IMR-90 (cell line): ENCODE measurements at places on chromosomes 1 and 21. TPM values are rescaled to one million over a fixed set of nuclear protein-coding genes. Genes with fewer than 3 reads are reported as not detected.
A peak's percentile ranks its signal among the peaks of the same experiment; 100 is the strongest.

Gene SH2D1B
- 0.18 TPM in 1 of 2 replicates, not detected in the other for total RNA-seq

Gene NECTIN4
- total RNA-seq: under 0.01 and 0.18 TPM in 2 replicates

Gene OR2T33
- total RNA-seq: not detected in 2 replicates

Gene FGGY
- 12.8 and 14.0 TPM in 2 replicates for total RNA-seq

Gene WDR47
- 17.4 and 23.3 TPM in 2 replicates for total RNA-seq

Gene A3GALT2
- total RNA-seq: not detected in 2 replicates

GRCh38 chr1:10862743-10863335, 66.4 kb upstream of the CASZ1 start:
- no peak for DNase-seq

GRCh38 chr1:41711581-41711980, 207.1 kb downstream of the HIVEP3 start:
- no peak for DNase-seq

DNA sequence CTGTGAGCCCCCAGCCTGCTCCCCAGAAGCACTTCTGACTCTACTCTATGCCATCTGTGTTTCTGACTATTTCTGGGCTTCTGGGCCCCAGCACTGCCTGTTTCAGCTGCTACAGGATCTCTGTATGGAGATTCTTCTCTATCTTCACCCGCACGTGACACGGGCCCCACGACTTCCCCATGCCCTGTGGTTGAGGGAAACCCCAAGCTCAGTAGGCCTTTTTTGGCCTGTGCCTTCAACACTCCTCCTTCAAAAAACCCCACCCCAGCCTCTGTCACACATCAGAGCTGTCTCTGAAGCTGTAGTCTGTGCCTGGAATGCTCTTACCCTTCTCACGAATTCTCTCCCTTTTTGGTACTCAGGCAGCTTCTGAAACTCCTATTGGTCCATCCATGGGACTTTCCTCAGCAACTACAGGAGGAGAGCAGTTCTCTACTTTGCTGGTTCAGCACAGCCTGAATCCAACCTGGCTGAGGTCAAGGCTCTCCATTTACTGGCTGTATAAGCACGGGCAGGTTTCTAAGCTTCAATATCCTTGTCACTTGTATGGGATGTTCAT, 2.0 kb upstream of the NID1 start:
- no peak for DNase-seq

GRCh38 chr1:34885405-34886247, 26.1 kb upstream of the SMIM12 start:
- DNase-seq: no peak

DNA sequence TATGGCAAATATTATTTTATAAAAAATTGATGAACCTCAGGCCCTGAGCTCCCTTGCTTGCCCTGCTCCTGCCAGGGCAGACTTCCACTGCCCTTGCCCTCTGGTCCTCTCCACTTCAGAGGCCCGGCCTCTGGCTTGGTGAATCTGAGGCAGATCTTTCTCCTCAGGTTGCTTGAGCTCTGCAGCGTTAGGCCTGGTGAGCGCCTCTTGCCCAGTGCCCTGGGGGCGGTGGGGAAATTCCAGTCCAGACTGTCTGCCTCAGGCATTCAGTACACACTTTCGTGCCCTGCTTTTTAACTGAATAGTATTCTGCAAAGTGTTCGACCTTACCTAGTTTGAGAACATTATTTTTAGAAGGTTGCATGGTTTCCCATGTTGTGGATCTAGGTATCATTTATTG, 98.2 kb downstream of the PCBP3 start:
- peak; percentile 10 for DNase-seq

DNA sequence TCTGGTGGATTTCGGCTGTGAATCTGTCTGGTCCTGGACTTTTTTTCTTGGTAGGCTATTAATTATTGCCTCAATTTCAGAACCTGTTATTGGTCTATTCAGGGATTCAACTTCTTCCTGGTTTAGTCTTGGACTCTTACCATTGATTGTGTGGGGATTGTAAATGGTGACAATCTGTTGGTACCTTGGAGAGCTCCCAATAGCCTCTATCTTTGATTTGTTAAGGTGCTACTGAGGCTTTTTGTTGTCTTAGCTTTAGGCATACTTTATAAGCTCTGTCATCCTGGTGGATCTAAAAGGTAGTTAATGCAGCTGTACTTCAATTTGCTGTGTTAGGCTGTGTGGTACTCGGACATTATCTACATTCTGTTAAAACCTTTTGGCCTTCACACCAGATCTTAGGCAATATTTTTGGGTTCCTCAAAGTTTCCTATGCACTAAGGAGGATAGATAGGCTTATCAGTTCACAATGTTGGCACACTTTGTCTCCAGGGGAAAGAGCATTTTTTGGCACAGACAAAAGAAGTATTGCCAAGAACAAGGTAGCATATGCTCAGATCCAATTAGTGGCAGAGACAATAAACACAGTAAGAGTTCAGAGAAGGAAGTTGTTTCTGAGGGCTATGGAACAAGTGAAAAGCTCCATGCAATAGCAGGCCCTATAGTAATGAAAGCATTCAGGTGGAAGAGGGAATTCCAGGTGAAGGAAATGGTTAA, 230.4 kb downstream of the PDE4B start:
- peak; percentile 18 for DNase-seq

- DNase-seq: no peak
Observed at GRCh38 chr1:114234408-114235124, 80.9 kb upstream of the SYT6 start.

DNA sequence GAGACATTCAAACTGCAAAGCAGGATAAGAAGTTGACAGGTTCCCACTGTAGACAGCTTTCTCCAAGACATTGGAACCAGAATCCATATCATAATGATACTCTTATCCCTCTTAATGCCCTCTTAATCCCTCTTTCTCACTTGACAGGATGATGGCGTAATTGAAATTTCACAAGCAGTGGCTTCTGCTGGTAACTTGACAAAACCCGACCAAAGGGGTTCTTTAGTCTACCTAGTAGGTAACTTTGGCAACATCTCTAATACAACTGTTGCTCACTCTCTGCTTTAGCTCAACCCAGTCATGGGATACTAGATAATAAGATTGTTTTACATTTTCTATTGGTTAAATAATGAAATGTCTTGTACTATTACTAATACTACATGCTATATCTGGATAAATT, 34.7 kb downstream of the S100A10 start:
- DNase-seq: no peak

DNA sequence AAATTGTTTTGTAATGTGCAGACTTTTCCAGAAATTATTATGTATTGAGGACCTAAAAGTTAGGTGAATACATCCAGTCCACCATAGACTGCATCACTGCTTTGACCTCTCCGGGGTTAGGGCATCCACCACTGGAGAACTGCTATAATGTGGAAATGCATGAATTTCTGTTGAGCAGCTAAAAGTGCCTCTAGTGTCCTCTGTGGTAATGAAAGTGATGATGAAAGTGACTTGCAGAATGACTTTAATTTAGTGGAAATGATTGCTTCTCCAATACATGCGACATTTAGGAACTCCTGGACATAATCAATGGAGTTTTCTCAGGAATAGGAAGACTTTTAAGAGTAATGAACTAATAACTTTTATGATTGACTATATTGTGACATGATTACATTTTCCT, 170.8 kb downstream of the LBR start:
- DNase-seq: no peak

- peak; percentile 11 for DNase-seq
Observed at GRCh38 chr1:58249737-58250586, 296.6 kb downstream of the OMA1 start.

DNA sequence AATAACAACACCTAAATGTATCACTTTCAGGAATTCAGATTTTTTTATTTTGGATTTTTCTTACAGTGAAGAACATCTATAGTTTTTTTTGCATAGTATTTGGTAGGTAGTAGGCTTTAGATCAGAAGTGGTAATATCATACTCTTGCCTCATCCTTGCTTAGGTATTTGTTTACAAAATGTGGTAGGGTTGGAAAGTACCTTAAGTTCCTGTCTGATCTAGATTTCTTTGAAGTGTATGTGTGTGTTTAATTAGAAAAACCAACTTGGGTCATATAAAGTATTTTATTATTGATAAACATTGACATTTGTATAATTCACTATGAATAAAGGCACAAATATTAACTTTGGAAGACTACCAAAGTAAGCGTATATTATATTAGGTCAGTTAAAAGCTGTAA, 85.3 kb upstream of the GPR88 start:
- peak; percentile 71 for DNase-seq

GRCh38 chr1:7345516-7345915, 425.6 kb upstream of the VAMP3 start:
- no peak for DNase-seq

GRCh38 chr1:94864821-94865220, 44.7 kb downstream of the SLC44A3 start:
- DNase-seq: peak; percentile 39

DNA sequence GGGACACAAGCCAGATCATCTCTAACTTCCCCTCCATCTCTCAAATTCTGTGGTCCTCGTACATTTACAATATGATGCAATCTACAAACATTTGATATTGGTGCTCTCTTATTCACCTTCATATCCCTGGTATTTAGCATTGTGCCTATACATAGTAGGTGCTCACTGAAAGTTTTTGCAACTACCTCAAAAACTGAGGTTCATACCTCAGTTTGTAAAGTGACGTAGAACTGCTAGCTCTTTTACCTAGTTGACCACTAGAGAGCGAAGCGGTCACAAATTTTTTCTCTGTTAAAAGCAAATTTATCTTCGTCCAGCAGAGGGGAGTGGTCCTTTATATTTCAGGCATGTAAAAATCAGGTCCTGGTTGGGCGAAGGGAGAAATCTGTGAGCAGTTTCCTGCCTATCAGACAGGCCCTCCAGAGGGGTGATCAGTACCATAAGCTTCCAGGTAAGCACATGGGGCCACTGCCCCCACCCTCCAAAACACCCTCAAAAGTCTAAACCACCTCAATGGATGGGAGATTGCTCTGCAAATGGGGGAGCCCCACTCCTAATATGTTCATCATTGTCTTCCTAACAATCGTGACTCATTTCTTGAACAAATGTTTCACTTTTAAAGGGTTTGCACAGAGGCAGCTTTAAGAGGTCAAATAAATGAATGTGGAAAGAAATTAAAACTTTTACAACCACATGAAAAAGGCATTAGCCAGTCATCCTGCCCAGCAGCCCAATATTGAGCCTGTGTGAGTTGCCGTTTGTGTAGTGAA, 10.6 kb upstream of the HLCS start:
- peak; percentile 75 for DNase-seq

DNA sequence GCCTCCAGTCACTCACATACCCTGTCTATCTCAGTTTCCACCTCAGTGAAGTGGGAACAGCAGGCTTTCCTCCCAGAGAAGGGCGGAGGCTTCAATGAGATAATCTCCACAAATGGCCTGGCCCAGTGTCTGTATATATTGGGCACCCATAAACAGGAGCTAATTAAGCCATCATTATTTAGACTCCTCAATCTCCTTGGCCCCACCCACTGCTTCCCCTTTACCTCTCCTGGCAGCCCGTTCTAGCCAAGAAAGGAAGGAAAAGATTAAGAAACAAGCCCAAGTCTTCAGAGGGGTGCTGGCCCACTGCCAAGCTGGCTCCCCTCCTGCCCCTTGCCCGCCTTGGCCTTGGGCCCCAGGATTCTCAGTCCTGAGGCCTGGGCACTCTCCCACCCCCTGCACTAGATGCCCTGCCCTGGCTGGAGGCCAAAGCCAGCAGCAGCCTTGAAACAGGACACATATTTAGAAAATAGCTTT, 15.9 kb upstream of the EPB41 start:
- no peak for DNase-seq

- DNase-seq: peak; percentile 98
Observed at GRCh38 chr1:8740034-8740449, 77.4 kb downstream of the RERE start.

- DNase-seq: no peak
Observed at GRCh38 chr1:112431038-112431437, 35.0 kb downstream of the CTTNBP2NL start.

DNA sequence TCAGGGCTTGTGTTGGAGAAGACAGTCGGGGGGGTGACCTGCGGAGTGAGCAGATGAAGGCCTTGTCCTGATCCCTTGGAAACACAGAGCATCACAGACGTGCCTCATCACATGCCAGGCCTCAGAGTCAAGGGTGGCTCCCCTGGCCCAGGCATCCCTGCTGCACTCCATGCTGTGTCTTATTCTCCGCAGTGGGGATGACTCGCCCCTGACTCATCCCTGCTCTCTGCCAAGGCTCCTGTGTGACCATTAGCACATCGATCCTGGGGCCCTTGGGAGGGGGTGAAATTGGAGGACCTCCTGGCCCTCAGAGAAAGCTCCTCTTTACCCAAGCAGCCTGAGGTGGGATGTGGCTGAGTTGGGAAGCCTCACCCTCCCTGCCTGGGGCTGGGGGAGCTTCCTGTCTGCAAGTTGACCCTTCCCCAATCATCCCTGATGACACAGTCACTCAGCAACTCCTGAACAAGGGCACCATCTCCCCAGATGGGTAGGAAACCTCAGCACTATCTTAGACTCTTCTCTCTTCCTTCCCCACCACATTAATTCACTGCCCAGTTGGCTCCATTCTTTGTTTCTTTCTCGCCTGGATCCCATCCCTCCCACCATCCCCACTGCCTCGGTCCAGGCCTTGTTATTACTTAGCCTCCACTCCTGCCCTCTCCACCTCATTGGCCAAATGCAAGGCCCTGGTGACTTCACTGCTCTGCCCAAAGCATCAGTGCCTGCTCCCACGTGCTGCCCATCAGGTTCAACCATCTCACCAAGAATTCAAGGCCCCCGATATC, 74.6 kb downstream of the CAMK2N1 start:
- peak; percentile 97 for DNase-seq

- peak; percentile 35 for DNase-seq
Observed at GRCh38 chr1:55286856-55287602, 71.9 kb upstream of the USP24 start.

DNA sequence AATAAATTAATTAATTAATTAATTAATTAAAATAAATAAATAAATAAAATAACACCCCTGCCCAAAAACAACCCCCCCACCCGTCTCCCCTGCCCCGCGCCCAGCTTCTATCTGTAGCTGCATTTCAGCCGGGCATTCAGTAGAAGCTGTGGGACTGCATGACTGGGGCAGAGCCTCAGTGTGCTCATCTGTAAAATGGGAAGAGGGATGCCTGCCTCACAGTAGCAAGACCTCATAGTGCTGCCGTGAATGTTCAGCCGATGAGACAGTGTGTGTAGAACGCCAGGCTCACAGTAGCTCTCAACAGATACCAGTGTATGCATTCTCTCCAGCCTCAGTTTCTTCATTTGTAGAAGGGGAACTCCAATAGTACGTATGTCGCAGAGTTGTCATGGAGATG, 8.7 kb downstream of the PADI4 start:
- no peak for DNase-seq

DNA sequence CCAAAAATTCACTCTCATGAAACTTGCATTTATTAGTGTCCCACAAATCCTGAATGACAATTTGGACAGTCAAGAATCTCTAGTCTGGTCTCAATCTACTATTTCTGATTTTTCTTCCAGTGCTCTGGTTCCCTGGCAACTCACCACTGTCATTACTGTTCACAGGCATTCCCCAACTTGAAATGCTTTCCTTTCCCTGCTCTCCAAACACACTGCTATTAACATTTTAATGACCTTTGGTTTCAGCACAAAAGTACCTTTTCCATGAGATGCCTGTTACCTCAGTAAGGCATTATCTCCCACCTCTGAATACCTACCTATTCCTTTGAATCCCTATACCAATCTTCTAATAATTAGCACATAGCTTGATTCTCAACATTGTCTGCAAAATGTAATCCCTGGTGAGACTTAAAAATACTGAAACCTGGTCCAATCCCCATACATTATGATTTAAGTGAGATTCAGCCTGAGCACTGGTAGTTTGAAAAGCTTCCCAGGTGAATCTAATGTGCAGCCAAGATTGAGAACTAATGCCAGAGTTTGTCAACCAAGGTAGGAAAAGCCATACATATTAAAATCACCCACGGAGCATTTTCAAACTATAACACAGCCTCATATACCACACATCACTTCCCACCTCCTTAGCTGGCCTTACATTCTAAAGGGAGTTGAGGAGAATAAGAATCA, 11.7 kb upstream of the ANGPTL3 start:
- no peak for DNase-seq

- DNase-seq: no peak
Observed at GRCh38 chr1:175602026-175602585, 141.3 kb downstream of the TNR start.
